T-helper 17 cell (primary cell): ENCODE measurements at places on chromosomes 3 and 15.

DNA sequence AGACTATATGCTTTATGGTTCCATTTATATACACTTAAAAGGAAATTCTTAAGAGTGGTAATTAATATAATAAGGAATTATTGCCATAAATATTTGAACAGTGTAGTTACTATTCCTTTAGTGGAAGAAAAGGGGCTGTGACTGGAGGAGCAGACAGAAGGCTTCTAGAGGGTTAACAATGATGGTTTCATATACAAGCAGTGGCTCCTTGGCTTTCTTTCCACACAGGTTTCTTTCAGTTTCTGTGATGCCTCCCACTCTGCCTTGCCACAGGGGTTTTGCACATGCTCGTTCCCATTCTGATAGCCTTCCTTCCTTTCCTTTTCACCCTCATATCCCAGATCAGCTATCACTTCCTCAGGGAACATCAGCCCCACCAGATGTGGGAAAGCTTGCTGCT lies 108.8 kb upstream of the LYSMD4 start:
- DNase-seq, result no peak

DNA sequence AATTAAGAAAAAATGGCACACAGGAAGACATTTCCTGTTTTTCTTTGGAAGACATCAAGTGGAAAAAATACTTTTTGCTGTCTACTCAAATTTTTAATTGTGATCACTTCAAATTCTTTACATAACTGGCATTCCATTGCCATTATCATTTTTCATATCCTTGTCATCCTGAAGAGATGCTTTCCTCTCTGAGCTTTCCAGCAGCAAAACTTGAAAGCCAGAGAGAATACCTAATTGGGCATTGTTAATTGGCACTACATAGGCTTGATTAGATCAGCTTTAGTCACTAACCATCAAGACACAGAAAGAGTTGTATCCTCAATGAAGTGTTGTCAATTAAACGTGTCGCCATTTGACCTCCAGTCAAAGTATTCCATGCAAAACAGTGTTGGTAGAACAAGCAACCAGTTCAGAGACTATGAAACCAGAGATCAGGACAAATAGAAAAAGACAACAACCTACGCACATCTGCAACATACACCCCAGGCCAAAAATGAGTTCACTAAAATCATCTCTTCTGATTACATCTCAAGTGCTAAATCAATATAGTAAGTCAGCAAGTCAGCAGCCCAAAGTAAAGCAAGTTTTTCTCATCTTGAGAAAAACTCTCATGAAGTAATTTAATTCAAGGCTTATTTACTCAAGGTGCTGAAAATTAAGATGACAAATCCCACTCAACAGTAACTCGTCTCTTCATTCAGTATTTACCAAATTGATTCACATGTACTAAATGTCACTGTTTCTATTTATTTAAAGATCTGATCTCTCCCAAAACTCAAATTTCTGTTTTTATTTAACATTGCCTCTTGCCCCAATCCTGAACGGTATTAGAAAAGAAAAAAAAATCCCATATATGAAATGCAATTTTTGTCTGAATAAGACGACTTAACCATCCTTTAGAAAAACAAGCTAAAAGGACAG lies 123.0 kb downstream of the SUCLG2 start:
- DNase-seq, result no peak

DNA sequence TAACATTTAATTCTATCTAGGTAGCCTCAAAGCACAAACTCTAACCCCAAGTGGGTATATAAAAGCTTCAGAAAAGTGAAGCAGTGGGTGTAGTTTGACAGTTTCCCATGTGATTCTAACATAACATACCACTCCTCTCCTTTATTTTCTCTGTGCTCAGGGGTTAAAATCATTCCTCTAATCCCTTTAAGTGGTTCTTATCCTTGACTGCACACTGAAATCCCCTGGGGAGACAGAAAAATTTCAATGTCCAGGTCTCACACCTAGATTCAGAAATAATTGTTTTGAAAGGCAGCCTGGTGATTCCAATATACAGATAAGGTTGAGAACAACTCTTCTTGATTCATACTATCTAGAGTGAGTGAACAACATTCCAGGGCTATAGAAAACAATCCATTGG lies 986.4 kb downstream of the ROBO1 start:
- DNase-seq, result no peak

GRCh38 chr3:193187070-193187722 lies 53.8 kb upstream of the PLAAT1 start:
- DNase-seq, result no peak

GRCh38 chr3:143896486-143896885 lies 48.2 kb upstream of the SLC9A9 start:
- DNase-seq, result no peak

DNA sequence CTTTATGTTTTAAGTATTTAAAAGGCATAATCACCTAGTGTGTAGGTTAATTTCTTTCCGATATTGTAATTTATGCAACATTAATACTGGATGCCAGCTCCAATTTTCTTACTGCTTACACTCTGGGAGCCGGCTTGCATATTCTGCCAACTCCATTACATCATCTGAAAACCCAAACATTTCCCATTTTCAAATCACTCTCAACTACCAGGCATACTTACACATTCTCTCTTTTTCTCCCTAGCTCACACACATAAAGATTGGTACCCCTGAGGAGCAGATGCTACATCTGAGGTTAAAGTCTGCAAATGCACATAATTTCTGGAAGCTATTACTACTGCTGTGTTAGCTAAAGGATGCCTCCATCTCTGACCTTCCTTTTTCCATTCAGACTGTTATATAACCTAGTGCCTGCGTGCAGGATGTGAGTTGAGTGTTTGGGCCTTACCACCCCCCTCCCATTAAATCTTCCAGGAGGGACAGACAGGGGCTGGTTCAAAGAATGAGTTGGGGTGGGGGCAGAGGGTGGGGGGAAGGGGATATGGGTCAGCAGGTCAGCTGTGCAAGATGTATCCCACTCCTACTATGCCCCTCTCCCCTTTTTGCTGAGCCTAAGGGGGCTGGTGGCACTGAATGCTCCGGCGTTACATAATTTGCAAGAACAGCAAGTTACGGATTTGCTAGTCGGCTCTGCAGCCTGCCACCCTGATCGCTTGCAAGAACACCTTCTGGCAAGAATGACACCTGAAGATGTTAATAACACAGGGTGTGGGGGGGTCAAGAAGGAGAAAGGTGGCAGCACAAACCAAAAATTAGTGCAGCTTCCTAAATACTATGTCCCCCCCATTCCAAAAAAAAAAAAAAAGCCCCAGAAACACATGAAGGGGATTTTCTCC lies 2.5 kb downstream of the RORA start:
- DNase-seq, result no peak

GRCh38 chr15:41577863-41578735 lies 19.1 kb downstream of the TYRO3 start:
- no peak for DNase-seq

- no peak for DNase-seq
These were observed 101.3 kb downstream of the TMCO5A start for GRCh38 chr15:38035701-38036100.

- no peak for DNase-seq
These were observed 84.2 kb downstream of the NEDD4 start for GRCh38 chr15:55909036-55909811.

- no peak for DNase-seq
These were observed 365.2 kb downstream of the MFSD1 start for GRCh38 chr3:159166899-159167586.

GRCh38 chr3:155753038-155753639 lies 8.3 kb upstream of the PLCH1 start:
- DNase-seq, result no peak

- no peak for DNase-seq
These were observed 369.6 kb upstream of the RORA start for GRCh38 chr15:61598655-61599054.

- no peak for DNase-seq
These were observed 31.7 kb upstream of the LINGO1 start for GRCh38 chr15:77664428-77664827.

DNA sequence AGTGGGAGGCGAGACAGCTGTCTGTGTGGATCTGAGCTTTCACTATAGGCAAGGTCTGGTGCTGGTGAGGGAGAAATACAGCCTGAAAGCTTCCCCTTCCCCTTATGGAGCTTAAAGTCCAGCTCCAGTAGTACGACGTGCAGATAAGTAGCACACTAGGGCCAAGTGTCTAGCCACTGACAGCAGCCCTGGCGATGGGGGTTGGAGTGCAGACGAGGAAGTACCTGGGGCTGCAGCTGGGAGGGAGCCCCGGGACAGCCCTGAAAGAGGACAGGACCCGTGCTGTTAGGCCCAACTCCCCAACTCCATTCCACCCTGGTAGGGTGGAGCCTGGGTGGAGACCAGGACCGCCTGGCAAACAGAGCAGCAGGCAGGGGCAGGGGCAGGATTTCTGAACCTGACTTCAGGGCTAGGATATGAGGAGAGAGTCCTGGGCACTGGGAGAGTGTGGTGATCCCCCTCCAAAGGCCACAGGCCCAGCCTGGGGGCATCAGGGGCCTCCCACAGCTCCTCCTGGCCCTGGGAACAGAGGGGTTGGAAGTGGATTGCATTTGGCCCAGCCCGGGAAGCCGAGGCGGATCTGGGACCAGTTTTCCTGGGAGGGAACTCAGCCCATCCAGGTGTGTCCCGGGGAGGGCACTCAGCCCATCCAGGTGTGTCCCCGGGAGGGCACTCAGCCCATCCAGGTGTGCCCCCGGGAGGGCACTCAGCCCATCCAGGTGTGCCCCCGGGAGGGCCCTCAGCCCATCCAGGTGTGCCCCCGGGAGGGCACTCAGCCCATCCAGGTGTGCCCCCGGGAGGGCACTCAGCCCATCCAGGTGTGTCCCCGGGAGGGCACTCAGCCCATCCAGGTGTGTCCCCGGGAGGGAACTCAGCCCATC lies 42.8 kb downstream of the BDH1 start:
- DNase-seq, result no peak

DNA sequence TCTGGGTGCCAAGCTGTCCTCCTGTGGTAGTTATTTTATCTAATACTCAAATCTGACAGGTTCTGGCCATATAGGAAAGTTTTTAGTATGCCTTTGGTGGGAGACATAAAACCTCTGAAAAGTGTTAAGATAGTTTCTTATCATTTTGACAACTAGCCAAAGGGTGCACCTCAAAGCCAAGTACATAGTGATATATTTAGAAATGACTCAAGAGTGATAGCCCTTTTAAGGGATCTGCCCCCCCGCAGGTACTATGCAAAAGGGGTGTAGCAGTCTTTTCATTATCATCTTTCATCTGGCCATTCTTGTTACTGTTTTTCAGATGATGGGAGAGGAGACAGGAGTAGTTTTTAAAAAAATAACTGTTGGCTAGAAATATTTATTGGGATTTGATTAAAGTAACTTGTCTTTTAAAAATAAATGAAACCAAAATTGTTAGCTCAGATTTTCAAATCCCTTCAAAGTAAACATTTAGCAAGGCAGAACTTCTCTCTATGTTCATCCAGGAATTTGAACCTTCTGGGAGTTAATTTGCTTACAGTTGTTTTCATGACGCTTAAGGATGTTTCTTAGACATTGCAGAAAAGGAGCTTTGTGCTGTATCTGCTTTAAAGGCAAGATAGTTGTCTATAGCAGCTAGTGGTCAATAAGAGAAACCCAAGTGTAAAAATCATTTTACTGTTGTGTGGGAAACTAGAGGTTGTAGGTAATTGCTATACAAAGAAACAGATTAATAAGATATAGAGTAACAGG lies 5.1 kb downstream of the PHLDB2 start:
- no peak for DNase-seq

GRCh38 chr3:59443618-59444293 lies 393.9 kb upstream of the CFAP20DC start:
- DNase-seq, result no peak

DNA sequence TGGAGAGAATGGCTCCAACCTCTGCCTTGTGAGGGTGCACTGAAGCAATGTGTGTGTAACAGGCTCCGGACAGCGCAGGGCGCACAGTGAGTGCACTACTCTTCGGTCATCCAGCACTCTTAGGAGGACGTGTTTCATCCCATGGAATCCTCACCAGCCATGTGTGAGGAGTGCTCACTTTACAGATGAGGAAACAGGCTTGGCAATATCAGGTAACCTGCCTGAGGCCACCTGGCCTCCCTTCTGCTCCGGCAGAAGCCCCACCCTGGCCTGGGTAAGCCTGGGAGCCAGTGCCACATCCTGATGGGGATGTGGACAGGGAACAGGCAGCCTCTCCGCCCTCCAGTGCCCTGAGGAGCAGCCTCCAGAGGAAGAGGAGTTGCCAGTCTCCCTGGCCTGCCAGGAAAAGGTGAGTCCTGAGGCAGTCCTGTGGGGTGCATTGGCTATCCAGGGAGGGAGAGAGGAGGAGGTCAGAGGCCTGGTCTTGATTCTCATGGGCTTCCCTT lies 39.4 kb upstream of the LIMD1 start:
- DNase-seq, result no peak

DNA sequence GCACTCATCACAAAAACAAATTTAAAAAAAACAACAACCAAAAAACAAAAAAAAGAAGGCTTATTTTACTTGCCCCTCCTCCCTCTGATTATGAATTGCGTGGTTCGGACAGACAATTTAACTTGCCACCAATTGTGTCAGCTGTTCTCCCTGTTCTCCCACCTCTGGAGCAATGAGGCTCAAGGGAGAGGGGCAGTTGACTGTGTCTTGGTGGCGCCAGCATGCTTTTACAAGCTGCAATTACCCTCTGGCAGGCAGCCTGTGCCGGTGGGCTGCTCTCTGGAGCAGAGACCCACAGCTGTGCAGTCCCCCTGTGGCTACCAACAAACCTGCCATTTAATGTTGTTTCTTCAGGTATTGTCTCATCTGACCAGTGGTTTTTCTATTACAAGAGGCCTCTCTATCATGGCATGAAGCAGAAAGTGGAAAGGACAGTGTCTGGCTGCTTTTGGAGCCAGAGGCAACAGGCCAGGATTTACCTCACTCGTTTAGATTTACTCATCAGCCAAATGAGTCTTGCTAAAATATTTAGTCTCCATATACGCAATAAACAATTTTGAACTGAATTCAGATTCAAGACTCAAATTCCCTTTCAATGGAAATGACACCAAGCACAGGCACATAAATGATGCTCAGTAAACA lies 192.0 kb upstream of the TPRG1 start:
- no peak for DNase-seq

GRCh38 chr3:127531821-127532220 lies 58.7 kb downstream of the TPRA1 start:
- DNase-seq, result no peak

- DNase-seq, result no peak
These were observed 1395.0 kb downstream of the ZPLD1 start for GRCh38 chr3:103829723-103830326.

- no peak for DNase-seq
These were observed 700 bp upstream of the BLM start for GRCh38 chr15:90716317-90716975.

GRCh38 chr15:70245932-70246622 lies 148.4 kb upstream of the TLE3 start:
- no peak for DNase-seq
